Activated T-helper 1 cell treated with Interleukin-2 at 50 U/mL for 16 hours (primary cell): ENCODE measurements at places on chromosomes 1 and 21.

- no peak for DNase-seq
Measured at GRCh38 chr1:154520333-154520732, 18.1 kb upstream of the SHE start.

GRCh38 chr1:150012611-150013010 lies 2.1 kb upstream of the OTUD7B start:
- no peak for DNase-seq

DNA sequence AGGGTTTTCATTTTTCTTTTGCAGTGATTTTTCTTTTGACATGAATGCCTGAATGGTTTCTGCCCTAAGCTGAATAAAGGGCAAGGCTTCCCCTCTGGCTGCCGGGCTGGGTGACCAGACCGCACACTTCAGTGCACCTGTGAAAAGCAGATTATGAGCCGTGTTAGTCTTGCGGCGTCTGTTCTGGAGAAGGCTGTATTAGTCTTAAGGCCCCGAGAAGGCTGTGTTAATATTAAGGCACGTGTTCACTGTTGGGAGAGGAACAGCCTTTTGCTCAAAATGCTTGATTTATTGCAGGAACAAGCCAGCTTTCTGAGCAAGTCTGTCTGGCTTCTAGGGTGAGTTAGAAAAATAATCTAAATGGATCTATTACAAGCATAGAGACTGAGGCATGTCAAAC lies 54.7 kb upstream of the DNAH14 start:
- DNase-seq = no peak

DNA sequence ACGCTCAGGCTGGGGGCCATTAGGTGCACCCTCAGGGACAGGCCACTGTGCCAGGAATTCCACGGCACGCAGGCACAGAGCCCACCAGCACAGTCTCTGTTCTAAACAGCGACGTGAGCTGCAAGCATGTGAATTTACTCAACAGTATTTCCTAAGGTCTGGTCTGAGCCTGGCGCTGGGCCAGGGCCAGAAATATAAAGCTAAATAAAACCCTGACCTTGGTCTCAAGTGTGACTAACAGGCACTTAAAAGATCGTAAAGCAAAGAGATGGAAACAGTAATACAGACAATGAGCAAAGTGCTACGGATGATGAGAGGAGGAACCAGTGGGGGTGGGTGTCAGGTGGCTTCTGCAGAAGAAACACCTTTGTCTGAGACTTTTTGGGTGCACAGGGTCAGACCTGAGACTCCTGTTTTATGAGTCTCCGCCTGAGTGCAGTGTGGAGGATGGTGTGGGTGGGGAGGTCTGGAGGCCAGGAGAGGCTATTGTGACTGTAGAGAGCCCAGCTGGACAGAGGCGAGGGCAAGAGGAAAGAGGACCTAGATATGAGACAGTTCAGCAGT lies 53.4 kb upstream of the EDN2 start:
- DNase-seq = no peak

- no peak for DNase-seq
Measured at GRCh38 chr1:243712941-243713340, 137.1 kb downstream of the AKT3 start.

GRCh38 chr1:7932524-7933138 lies 8.0 kb downstream of the TNFRSF9 start:
- DNase-seq = no peak

DNA sequence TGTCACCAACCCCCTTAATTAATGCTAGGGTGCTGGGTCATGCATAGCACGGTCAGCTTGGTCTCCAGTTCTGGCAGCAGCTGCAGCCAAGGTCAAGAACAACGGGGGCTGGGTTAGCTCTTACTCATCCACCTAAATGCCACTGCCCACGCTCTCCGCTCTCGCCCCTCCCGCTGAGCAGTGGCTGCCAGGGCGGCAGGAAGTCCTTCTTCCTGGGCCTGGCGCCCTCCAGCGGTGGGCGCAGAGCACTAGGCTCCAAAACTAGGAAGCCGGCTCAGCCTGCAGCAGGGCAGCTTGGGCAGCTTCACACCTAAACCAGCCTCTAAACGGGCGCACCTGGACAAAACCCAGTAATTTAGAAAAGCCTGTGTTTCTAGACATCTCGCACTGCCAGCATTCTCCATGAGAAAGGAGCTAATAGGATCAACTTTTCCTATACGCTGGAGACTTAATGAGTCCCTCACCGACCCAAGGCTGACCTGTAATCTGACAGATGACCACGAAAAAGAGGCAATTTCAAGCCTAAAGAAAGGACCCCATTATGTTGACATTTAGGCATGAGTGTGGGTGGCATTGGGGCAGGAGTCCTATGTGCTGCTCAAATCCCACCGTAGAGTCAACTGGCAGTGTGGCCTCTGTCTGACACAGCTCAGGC lies 78.4 kb upstream of the LRRN2 start:
- DNase-seq = peak; percentile 45

GRCh38 chr1:178725466-178726086 lies 532 bp downstream of the RALGPS2 start:
- DNase-seq = peak; percentile 3

GRCh38 chr1:17717594-17718535 lies 37.3 kb upstream of the ACTL8 start:
- DNase-seq = no peak

- DNase-seq = no peak
Measured at GRCh38 chr1:206560007-206560716, 52.1 kb downstream of the EIF2D start.
